Thyroid gland (tissue), 4 donors: ENCODE measurements at places on chromosomes 2 and 18. TPM values are rescaled to one million over a fixed set of nuclear protein-coding genes. Genes with fewer than 3 reads are reported as not detected.

DNA sequence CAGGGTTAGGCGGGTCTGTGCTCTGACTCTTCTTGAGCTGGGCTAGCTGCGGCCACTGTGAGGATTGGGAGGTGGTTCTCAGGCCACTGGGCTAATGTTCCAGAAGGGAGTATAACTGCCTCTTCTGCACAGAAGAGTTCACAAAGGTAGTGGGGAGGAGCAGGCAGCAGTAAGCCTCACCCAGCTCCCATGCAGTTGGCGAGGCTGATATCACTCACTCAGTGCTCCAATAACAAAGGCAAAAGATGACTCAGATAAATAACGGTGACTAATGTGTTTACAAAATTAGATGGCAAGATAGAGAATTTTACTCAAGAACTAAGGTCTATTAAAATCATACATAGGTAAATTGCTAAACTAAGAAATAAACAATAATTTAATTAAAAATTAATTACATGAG is 174.2 kb upstream of the TMEM200C start:
- no peak for DNase-seq

- no peak for DNase-seq
Observed at GRCh38 chr18:44848644-44849335, 168.1 kb downstream of the SETBP1 start.

DNA sequence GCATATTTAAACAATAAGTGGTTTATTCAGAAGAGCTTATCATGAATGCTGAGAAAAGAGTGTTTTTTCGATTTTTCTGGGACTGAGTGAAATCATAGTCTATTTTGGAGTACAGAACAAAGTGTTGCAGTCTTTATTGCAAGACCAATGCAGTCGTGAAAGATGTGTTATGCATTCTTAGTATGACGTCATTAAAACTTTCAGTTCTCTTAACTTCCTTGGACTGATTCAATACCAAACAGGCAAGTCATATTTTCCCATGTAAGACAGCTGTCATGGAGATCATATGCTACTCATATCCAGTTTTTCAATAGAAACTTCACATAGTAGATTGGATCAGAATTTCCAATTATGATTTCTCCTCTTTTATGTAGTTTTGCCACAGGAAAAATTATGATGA is 92.6 kb downstream of the RIT2 start:
- DNase-seq = no peak

- DNase-seq = no peak
Observed at GRCh38 chr2:169184074-169184473, 114.7 kb downstream of the DHRS9 start.

- no peak for DNase-seq
Observed at GRCh38 chr2:27489118-27489497, 435 bp downstream of the IFT172 start.

DNA sequence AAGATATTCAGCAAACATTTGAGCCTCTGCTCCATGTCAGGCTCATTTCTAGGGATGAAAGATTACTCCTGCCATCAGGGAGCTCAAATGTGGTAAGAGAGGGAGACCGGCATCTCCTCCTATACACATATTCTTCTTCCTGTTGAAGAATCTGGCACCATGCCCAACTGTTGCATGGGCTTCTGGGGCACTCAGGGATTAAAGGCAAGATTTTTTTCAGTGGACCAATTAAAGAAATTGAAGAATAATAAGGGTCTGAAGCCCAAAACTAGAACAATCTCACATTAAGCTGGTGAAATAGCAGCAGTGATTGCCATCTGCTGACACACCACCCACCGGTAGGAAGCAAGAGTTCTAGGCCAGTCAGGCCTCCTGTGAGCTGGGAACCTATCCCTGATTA is 145.4 kb upstream of the LYPD6 start:
- no peak for DNase-seq

DNA sequence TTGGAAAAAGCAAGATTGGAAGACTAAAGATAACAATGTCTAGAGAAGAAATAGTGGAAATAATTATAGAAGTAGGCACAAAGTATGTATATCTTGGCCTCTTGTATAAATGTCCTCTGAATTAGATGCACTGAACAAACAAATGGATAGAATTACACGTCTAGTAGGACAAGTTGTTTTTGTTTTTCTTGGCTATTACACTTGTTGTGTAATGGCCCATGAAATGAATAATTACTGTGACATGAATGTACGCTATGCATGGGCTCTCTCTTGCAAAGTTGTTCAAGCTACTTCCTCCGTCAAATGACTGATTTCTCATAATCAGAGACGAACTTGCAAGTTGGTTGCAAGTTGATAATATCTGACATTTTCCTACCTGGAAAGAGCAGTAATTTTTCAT is 126.2 kb downstream of the PDE1A start:
- DNase-seq = no peak

- no peak for DNase-seq
Observed at GRCh38 chr2:53821810-53822209, 35.0 kb downstream of the ERLEC1 start.

The TOGARAM2 gene
- total RNA-seq = 0.78 TPM

The GATA6 gene
- 8.5 TPM for total RNA-seq

The GPR35 gene
- total RNA-seq = 0.67 TPM
